ENCODE measurements at places on chromosomes 4 and X.
A peak's percentile ranks its signal among the peaks of the same experiment; 100 is the strongest.

GRCh38 chr4:157012781-157013180, 41.2 kb upstream of the PDGFC start:
- no peak for DNase-seq

GRCh38 chrX:110741213-110741796, 54.3 kb downstream of the CHRDL1 start:
- no peak for DNase-seq

GRCh38 chr4:10816571-10816970, 132.0 kb upstream of the CLNK start:
- DNase-seq = no peak

GRCh38 chrX:151985955-151986354, 11.5 kb upstream of the GABRE start:
- DNase-seq = no peak

DNA sequence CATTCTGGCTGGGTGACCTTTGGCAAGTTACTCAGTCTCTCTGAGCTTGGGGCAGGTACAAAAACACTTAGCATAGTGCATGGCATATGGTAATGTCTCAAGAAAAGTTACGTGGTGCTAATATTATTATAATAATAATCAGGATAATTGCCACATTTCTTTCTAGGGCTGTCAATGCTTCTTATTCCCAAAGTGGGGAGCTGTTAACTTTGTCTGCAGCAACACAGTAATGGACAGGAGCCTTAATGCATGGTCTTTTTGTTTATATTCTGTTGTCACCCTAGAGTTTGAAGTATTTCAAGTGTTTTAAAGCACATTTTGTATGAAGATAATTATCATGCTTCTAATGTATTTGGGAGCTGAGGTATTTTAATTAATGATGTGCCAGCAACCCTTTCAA, 121.8 kb downstream of the FHIP1A start:
- no peak for DNase-seq

DNA sequence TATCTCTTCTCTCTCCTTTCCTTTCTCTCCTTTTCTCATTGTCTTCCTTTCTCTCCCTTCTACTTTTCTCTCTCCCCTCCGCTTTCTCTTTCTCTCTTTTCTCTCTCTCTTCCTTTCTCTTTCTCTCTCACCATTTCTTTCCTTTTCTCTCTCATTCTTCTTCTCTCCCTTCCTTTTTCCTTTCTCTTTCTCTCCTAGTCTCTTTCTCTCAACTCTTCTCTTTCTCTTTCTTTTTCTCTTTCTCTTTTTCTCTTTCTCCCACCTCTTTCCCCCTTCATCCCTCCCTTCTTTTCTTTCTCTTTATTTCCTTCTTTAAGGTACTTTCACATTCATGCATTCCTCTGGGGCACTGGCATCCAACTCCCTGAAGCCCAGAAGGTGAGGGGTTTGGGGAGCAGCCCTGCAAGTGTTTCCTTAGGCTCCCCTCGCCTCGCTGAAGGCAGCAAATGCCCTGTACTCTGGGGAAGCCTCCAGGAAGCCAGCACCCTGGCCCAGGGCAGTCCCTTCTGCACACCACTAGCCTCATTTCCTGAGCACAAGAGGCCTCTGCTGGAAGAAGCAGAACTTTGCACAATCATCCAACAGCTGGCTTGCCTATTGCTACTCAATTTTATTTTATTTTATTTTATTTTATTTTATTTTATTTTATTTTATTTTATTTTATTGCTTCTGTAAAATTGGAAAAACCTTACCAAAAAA, 124.2 kb downstream of the NFKB1 start:
- peak; percentile 65 for DNase-seq

- DNase-seq = no peak
Observed at GRCh38 chrX:154307202-154307601, 11.6 kb downstream of the TKTL1 start.

DNA sequence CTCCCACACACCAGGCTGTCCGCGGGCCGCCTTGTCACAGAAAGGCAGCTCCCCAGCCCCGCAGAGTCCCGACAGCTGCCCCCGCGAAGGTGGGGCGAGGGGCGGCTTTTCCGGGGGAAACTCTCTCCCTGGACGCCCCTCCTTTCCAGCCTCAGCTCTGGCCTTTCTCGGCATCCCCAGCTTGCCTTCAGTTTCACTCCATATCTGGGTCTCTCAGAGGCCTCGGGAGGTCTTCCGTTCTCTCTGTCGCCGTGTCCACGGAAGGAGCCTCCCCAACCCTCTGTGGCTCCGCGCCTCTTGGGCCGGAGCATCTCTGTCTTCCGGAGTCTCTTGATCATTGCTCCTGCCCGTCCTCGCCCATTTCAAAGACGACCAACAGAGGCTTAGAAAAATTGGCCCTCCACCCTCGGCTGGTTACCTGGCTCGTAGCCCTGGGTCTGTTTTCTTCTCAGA, 6.1 kb upstream of the MSX1 start:
- DNase-seq = no peak

- DNase-seq = no peak
Observed at GRCh38 chr4:155734065-155734464, 24.8 kb upstream of the GUCY1B1 start.

- DNase-seq = no peak
Observed at GRCh38 chrX:39840133-39840532, 257.6 kb downstream of the BCOR start.

GRCh38 chr4:137572647-137573046, 40.4 kb upstream of the PCDH18 start:
- DNase-seq = no peak

GRCh38 chr4:87130985-87131703, 89.3 kb downstream of the KLHL8 start:
- DNase-seq = no peak

- no peak for DNase-seq
Observed at GRCh38 chr4:178611062-178611461, 1168.8 kb upstream of the AGA start.

GRCh38 chr4:51851937-51852290, 9.0 kb downstream of the DCUN1D4 start:
- no peak for DNase-seq

DNA sequence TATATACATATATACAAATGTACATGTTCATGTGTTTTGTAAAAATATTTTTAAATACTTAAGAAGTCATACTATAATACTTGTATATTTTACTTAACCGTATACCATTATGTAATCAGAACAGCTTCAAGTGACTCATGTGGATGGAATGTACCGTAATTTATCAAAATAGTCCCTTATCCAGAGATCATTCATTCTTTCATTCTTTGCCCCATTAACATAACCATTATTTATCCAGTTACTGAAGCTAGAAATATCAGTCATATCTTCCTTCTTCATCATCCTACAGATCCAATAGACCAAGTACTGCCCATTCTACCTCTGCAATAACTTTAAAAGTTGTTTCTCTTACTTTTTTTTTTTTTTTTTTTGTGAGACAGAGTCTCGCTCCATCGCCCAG, 164.2 kb downstream of the MAB21L2 start:
- DNase-seq = no peak

DNA sequence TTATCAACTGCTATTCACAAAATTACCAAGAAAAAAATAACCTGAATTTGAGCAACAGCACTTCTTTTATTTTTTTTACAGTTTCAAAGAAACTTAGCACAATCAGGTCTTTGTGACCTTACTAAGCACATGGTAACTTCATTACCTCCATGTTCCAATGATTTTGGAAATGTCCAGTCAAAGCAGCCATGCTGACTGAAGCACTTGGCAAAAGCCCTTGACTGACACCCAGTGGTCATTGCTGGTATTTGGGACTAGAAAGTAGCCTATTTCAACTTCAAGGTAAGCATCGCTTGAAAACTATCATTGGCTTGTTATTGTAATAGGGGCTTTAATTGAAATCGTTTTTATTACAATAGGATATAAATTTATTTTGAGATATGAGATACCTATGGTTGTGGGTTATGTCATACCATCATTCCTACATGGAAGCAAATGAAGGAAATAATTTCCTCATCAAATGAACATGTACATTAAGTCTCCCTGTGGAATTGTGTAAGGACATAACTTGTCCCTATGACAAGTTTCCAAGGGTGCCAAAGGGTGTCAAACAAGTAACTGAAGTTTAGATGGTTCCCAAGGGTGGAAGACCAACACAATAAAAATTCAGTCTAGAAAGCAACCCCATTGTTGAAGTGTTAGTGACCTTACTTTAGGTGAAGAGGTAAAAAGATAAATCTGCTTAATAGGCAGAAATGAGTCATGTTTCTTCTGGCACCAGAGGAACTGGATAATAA, 15.2 kb upstream of the ANXA10 start:
- peak; percentile 55 for DNase-seq

- DNase-seq = no peak
Observed at GRCh38 chr4:4605849-4606248, 64.0 kb upstream of the STX18 start.

GRCh38 chr4:242121-242848, 63.0 kb downstream of the ZNF732 start:
- peak; percentile 55 for DNase-seq

DNA sequence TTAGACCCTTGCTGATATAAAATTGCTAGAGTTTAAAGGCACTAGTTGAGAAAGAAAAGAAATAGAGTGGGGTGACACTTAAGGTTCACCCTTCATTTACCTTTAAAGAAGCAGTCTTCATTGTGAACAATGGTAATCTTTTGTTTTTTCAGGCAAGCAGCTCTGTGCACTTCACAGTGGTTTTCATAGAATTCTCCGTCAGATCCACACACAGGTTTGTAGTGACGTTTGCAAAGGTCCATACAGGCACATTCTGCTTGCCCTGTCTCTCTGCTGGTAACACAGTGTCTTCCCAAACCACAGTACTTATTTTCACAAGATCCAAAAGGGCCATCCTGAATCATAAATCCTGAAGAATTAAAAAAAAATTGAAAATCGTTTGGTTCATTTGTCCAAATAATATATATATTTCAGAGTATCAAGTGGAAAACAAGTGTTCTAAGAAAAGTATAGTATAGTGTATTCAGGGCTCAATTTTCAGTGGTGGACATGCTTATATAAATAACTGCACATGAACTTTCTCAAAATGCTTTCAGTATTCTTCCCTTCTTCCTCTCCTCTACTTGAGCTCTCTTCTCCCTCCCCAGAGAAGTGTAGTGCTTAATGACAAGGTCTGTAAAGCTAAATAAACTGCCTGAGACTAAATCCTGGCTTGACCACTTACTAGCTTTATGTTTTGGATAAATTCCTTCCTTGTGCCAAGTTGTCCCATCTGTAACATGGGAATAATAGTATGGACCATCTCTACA, 243.3 kb downstream of the FSTL5 start:
- DNase-seq = no peak

DNA sequence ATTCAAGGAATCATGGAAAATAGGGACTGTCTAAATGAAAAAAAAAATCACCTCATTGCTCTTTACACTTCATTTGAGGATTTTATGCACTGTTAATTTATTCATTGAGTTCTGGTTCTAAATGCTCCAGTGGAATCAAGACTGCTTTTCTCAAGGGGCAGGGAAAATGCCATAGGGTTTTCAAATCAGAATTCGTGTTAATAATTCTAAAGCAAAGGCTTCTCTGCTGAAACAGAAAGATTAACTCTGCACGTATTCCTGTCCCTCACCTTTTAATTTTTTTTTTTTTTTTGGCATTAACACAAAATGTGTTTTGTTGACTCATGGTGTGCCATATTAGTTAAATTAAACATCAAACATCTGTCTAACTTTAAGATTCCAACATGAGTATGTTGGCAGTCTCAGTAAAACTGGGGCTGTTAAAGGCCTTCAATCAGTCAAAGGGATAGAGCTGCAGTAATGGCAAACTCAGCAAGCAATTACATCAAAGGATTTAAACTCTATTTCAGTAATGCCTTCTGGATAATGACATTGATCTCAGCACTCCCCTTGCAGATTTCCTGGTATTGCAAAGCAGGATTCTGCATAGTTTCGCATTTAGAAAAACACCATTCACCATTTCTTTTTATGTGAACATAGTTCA, 878.1 kb downstream of the RAPGEF2 start:
- no peak for DNase-seq

- DNase-seq = no peak
Observed at GRCh38 chrX:37912304-37912703, 64.9 kb upstream of the DYNLT3 start.

- DNase-seq = no peak
Observed at GRCh38 chr4:182238355-182238931, 4.8 kb upstream of the TENM3 start.

GRCh38 chrX:12366440-12366839, 228.2 kb downstream of the FRMPD4 start:
- DNase-seq = no peak

DNA sequence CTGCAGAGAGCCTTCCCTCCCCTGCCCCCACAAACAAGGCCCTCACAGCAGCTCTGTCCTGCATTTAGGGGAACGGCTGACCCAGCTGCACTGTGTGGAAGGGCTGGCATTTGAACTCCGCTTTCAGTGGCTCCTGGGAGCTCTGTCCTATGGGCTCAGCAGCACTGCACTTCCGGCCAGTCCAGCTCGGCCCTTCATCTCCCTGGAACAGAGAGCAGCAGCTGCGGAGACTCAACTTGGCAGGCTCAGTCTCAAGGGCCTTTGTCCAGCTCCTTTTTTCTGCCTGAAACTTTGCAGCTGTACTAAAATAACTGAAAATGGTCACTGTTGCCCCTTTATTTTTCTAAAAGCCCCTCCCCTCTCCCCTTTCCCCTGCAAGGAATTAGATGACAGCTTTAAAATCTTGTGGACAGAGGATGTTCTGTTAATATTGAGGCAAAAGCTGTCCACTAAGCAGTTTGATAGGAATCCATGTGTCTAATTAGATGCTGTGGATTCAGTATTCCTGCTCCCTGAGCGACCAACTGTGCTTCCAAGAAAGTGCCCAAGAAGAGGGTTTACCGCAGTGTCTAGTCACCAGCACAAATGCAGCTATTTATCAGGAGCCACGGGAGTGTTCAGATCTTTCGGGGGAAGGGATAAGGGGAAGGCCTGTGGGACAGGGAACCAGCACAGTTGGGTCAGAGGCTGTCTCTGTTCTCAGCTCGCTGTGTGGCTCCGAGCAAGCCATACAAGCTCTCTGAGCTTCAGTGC, 133.1 kb downstream of the AFAP1 start:
- no peak for DNase-seq

DNA sequence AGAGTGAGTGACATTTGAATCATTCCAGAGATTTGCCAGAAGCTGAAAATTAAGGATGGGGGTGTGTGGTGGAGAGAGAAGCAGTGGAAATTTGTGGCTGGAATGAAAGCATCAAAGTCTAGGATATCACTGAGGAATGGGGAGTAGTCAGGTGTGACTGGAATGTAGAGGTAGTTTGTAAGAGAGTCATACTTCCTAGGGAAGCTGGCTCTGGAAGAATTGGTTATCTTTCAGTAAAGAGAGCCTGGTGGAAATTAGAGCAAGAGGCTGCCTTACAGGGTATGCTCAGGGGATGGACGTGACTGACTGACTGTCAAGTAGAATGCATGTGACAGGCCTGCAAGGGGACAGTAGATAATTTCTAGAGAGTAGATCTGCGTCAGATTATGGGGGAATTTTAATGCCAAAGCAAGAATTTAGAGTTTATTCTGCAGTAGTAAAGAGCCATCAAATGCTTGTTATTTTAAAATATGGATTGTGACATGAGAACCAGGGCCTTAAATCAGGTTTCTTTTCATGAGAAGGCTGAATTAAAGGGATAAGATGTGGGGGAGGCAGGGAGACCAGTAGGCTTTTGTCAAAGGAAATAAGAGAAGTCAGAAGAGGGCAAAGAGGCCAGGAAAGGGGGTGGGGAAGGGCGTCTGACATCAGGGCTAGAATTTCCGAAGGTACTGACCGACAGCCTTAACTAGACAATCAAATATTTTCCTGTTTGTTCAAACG, 109.9 kb downstream of the AFF1 start:
- no peak for DNase-seq

- no peak for DNase-seq
Observed at GRCh38 chr4:165877286-165877685, 4.2 kb downstream of the TLL1 start.
